Stimulated activated CD4-positive, alpha-beta T cell treated with anti-CD3 and anti-CD28 coated beads, Interleukin-2, amount 100 ng/mL, for 24 hours (primary cell): ENCODE measurements at places on chromosomes 3 and 15.

DNA sequence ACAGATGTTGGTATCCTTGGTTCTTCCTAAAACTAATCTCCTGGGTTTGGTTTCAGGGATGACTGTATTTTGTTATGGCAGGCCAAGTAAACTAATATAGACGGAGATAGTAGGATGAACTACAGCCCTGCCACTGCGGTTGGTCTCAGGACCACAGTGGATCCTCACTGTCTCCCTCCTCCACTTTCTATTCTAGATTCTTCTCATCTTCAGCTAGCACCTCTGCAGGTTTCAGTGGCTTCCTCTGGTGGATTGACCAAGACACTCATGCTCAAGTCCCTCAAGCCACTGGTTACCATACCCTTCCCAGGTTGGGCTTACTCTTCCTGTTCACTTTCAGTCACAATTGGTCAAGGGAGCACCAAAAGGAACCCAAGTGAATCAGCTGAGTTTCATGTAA is 71.1 kb upstream of the CLDN18 start:
- DNase-seq, result no peak

- no peak for DNase-seq
Measured at GRCh38 chr15:35327789-35328188, 218.2 kb downstream of the DPH6 start.

- DNase-seq, result no peak
Measured at GRCh38 chr3:143718463-143718862, 129.8 kb downstream of the SLC9A9 start.

GRCh38 chr3:157219215-157219614 is 59.3 kb upstream of the CCNL1 start:
- no peak for DNase-seq

GRCh38 chr3:187798531-187799530 is 53.6 kb upstream of the BCL6 start:
- DNase-seq, result no peak

DNA sequence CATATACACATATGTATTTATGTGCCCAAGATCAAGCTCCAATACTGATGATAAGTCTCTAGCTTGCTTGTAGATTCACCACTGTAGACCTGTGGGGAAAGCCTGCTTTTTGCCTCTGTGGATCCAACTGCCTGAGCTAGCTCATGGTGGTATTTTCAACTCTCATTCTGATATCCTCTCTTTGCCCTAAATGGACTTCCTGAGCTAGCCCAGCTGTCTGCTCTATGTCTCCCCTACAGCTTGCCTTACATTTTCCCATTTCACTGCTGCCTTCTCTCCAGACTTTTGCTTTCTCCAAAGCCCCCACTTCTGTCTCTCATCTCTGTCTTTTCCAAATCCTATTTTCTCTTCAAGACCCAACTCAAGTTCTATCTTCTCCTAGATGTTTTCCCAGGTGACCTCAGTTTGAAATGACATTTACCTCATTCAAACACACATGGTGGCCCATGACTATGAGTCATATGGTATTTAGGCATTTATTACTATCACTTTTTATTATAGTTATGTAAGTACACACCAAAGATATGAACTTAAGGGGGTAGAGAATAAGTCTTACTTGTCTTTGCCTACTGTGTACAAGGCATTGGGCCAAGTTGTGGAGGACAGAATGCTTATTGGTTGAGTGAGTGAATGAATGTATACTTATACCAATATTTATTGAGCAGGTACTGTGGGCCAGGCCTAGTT is 191.7 kb downstream of the NR1D2 start:
- DNase-seq, result no peak

GRCh38 chr3:30661098-30661873 is 54.9 kb downstream of the TGFBR2 start:
- DNase-seq, result no peak

- no peak for DNase-seq
Measured at GRCh38 chr15:48703544-48703943, 58.0 kb upstream of the FBN1 start.

DNA sequence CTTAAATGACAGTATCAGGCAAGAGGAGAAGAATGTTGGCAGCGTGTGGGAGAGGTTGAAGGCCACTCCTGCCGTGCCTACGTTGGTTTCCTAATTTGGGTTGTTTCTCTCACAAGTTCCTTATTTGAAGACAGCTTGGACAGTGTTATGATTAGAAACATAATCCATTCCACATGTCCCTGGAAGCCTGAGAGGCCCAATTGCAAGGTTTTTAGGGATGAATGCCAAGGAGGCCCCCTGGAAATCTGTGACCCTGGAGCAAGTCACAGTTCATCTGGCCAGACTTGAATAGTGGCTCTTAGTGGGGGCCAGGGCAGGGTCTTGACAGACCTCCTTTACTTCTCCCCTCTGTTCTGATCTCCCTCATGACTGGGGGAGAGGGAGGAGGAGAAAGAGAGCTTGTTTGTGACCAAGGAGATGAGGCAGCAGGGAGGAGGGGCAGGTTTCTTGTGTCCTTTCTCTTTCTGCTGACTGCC is 584.4 kb upstream of the TBL1XR1 start:
- no peak for DNase-seq

DNA sequence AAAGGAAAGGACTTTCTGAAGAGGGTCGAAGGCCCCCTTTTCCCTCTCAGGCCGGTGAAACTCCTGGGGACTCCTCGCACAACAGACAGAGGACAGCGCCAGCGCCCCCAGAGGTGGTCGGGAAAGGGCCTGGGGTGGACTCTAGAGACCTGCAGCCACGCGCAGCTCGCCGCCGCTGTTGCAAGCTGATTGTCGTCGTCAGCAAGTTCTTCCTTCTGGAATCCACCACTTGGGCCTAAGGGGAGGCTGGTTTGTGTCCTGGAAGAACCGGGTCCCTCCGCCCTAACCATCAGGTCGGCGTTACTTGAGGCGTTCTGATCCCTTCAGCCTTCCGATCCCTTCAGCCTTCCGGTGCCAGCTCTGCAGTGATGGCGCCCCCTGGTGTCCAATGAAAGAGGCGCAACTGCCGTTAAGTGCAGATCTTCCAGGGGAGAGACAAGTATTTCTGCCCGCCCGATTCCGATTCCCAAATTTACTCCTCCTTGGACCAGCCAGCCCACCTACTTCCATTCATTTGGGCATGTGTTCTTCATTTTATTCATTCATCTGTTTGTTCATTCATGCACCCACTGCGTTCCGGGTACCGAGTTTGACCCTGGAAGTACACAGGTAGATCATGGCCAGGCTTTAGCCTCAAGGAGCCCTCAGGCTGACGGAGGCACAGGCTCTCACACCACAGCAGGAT is 77.2 kb upstream of the SLC6A11 start:
- peak; percentile 83 for DNase-seq

- DNase-seq, result no peak
Measured at GRCh38 chr15:52069559-52069958, 43.0 kb downstream of the BCL2L10 start.

DNA sequence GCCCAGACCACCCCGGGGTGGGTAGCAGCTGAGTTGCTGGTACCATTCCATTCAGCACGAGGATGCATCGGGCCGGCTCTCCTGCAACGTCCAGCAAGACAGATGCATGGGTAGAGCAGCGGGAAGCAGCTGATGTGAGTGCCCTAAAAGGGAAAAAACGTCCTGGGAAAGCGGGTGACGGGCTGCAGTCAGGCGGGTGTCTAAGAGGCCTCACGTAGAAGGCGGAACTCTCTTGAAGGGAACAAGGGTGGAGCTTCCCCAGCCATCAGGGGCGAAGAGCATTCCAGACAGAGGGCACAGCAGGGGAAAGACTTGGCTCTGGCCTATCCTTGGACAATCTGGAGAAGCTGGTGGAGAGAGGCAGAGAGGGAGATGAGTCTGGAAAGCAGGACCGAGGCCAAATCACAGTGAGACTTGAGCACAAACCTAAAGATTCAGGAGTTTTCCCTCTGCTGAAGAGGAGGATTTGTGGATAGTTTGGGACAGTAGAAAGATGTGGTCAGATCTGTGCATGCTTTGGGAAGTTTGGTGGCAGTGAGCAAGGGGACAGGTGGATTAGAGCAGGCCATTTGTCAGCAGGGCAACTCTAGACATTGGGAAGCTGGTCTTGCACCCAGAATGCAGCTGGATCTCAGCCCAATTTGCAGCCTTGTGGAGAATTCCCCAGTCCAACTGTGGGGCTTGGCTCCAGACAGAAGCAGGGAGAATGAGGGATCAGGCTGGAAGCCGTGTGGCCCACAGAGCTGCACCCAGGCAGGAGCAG is 70.7 kb downstream of the SEMA5B start:
- no peak for DNase-seq

DNA sequence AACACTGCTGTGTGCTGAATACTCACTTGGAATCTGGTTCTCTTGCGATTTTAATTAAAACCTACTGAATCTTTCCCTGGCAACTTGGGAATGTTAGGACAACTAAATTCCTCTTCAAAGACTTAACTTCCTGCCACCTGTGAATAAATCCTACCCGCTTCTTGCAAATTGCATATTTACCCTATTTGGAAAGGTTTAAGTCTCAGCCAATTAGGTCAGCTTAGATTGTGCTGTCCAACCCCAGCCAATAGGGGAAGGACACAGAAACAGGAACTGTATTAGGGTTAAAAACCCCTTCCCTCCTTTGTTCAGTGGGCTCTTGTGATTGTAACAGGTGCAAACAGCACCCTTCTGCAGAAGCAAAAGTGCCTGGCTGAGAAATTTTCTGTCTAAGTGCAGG is 38.6 kb upstream of the FSTL1 start:
- DNase-seq, result no peak

- peak; percentile 88 for DNase-seq
Measured at GRCh38 chr3:50572158-50572557, 2.8 kb downstream of the HEMK1 start.

- no peak for DNase-seq
Measured at GRCh38 chr3:184645336-184645735, 66.5 kb downstream of the MAGEF1 start.

DNA sequence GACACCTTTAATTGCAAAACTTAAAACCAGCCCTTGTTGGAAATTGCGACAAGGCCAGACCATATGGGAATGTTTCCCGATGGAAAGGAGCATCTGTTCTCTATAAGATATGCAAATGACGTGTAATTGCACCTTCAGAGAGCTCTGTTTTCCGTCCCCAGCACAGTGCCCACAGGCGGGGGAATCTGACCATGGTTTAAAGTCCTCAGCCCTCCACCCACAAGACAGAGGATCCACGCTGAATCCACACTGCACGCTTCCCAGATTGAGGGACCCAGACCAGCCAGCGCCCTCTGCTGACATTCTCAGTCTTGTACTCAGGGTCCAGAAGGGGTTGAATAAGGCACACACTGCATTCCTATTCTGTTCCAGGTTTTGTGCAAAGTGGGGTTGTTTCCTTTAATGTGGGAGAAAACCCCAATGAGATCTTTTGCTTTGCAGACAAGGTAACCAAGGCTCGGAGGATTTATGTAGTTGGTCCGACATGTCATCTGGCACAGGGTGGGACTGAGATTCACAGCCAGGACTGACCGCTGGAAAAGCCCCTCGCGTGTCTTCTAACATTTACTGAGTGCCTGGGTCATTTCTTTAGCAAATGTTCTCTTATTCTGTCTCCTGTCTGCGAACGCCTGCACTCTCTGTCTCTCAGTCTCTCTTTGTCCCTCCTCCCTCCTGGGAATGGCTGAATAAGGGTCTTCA is 36.8 kb upstream of the KLHL25 start:
- DNase-seq, result peak; percentile 42

DNA sequence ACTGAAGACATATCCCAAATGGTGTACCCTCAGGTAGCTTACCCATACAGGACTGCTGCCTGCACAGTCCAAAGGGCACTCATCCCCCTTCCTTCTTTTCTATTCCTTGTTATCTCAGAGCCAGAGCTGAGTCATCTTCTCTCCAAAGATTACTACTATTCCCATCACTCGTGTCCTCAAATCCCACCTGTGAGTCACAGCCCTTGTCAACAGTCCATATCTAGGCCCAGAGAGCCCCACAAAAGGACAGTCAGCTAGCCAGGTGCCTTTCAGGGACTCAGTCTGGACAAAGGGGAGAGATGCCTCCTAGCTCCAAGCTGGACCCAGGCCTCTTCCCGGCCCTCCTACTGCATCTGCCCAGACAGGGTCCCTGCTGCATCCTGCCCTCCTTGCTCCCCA is 11.0 kb downstream of the PARP16 start:
- no peak for DNase-seq

GRCh38 chr15:66459818-66460615 is 37.5 kb downstream of the SNAPC5 start:
- DNase-seq, result no peak

GRCh38 chr3:138684396-138684795 is 75.8 kb downstream of the FAIM start:
- no peak for DNase-seq

GRCh38 chr3:177300039-177300833 is 103.0 kb upstream of the TBL1XR1 start:
- DNase-seq, result no peak

DNA sequence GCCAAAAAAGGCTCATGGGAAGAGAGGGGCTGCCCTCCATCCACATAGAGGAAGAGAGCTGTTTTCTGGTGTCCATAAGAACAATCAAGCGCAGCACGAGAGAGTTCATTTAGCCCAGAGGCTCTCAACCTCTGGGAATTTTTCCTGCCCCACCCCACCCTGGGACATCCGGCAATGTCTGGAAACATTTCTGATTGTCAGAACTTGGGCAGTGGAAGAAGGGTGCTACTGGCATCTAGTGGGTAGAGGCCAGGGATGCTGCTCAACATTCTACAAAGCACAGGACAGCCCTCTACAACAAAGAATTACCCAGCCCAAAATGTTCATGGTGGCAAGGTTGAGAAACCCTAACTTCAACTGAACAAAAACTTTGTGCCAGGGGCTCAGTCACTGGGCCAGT is 92.9 kb downstream of the RAB11A start:
- DNase-seq, result no peak

DNA sequence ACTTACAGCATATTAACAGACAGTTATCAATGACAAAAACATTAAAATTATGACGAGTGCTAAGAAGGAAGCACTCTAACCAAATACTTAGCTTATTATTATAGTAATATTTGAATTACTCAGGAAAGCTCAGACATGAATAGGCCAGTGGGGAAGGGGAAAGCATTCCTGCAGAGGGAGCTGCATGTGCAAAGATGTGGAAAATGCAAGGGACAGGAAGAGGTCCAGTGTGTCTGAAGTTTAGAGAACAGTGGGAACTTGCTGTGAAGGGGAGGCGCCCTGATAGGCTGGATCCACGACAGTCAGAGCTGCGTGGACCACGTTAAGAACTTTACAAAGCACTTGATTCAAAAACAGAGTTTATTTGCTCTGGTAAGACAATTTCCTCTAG is 1.2 kb upstream of the SPICE1 start:
- no peak for DNase-seq

GRCh38 chr3:128486681-128487537 is 6.1 kb downstream of the GATA2 start:
- peak; percentile 36 for DNase-seq

- no peak for DNase-seq
Measured at GRCh38 chr3:133393691-133394474, 6.0 kb upstream of the BFSP2 start.

DNA sequence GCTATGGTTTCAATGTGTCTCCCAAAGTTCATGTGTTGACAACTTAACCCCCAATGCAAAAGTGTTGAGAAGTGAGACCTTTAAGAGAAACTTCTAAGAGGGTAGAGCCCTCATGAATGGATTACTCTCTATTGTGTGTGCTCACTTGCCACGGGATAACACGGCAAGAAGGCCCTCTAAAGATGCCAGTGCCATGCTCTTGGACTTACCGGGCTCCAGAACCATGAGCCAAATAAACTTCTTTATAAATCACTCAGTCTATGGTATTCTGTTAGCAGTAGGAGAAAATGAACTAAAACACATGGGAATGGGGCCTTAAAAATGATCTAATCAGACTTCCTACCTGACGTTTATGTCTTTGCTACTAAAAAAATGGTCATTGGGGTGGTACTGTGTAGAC is 2.6 kb upstream of the TCF12 start:
- DNase-seq, result no peak

GRCh38 chr15:78302579-78303312 is 3.3 kb upstream of the SKIC8 start:
- DNase-seq, result no peak

- DNase-seq, result no peak
Measured at GRCh38 chr3:68135067-68135466, 480.7 kb upstream of the SUCLG2 start.
